T1000 (cell line): ENCODE measurements at places on chromosomes 11 and 22.

GRCh38 chr11:120324932-120325810 is at the start of gene TLCD5:
TLCD5 (plus strand) TSS chr11:120325299; CDS start chr11:120327442, 2,143 bp downstream.
- DNase-seq = no peak

DNA sequence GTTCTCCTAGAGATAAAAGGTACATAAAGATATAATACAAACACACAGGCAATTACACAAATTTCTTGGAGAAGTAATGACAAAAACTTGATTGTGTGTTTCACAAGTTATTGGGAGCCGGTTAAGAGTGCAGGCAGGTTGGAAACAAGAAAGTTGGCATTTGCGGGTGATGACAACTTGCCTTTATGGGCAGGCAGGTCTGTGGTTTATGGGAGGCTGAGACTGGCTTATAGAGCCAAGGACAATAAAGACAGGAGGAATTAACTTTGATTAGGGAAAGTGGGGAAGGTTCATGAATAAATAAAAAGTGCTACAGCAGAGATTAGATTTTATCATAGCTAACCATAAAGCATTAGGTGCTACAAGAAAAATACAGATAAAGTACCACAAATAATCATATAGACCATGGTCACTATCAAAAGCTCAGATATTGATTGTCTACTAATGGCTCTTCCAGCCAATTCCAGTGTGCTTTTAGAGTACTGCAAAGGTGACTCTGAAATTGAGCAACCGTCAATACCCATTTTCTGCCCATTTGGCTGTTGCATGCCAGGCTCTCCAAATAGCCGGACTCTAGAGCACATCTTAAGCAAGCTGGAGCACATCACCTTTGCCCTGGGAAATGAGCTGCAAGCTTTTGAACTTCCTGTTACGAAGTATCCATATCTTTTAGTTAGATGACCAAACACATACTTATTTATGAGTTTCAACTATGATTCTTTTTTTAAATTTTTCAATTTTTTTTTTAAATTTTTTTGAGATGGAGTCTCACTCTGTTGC is 33.9 kb upstream of the GAB2 start:
- DNase-seq = no peak

GRCh38 chr22:26367402-26368245 is 61.4 kb upstream of the ASPHD2 start:
- no peak for DNase-seq

- no peak for DNase-seq
These were observed 36.3 kb downstream of the PDE2A start for GRCh38 chr11:72637926-72638325.

GRCh38 chr11:102286292-102286691 is 31.0 kb upstream of the BIRC3 start:
- DNase-seq = no peak

DNA sequence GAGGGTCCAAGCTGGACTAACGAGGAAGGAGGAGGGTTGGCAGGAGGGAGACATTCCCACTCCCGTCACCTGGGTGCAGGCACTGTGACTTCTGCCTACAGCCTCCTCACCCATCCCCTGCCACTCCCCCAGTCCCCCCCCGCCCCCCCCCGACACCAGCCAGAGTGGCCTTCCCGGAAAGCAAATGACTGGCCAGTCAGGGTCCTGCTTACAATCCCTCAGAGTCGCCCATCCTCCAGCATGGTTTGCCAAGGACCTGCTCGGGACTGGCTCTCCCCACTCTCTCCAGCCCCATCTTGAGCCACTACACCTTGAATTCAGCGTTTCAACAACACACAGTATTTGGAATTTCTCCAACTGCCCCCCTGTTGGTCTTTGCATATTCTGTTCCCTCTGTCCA is 59.6 kb downstream of the THAP12 start:
- DNase-seq = no peak

DNA sequence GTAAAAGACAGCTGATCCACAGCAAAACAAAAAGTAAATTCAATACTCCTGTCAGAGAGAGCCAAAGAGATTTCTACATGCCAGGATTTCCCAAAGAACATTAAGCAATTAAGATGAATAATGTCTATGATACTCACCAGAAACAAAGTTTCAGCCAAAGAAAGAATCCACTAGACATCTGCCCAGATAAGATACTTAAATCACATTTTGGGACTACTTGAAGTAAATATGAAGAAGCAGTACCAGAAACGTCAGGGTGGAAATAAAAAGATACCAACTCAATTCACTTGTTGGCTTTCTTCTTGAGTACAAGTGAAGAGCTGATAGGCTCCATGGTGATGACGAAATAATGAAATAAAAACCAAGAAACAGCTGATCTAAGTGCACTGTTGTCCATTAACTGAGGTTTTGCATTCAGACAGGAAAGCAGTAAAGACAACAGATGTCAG is 31.6 kb upstream of the ARHGAP32 start:
- no peak for DNase-seq

GRCh38 chr22:30573594-30574094 is 821 bp downstream of the GAL3ST1 start:
- DNase-seq = no peak

DNA sequence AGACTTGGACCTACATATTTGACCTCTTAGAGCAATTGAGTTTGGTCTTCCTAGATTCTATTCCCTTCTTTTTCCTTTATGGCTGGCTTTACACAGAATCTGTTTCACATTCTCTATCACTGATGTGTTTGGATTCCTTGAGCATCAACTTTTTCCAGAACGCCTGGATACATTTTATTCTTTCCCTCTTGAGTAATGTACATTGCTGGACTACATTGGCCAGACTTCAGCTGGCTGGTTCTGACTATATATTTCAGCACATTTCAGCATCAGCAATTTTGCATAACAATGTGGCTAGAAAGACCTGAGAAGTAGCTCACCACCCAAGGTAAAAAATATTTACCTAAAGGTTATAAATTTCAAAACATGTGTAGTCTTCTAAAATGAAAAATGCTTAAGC is 2198.2 kb upstream of the RAG2 start:
- DNase-seq = no peak

DNA sequence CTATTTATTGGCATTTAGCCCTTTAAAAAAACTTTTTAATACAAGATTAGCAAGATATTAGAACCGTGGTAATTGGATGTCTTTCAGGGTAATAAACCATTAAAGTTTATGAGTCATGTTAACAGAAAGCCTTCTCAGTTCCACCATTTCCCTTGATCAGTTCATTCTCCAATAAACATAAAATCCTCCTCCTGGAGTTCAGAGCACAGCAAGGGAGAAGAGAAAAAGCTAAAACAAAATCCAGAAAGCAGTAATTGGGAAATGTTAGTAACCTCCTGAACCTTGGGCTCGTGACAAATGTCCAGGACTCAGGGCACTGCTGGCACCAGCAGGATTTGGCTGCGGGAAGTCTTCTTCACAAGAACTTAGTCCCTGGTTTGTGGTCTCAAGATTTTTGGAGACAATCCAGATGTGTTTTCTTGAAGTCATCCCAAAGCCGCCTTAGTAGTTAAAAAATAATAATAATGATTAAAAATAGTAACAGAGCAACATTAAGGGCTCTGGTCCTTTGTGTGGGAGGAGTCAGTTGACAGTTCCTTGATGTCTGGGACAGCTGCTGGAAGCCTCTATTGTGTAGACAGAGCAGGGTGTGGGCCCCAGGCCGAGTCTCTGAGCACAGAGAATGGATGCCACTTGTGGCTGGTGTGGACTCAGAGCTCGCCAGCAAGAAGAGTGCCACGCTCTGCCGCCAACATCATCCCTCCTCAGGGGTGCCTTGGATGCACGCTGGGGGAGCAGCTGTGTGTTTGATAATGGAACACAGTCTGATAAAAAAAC is 43.4 kb upstream of the PITPNB start:
- no peak for DNase-seq

- DNase-seq = no peak
These were observed 47.2 kb downstream of the BLID start for GRCh38 chr11:122068837-122069236.

GRCh38 chr22:22085702-22086500 is 103.3 kb upstream of the TOP3B start:
- DNase-seq = no peak

GRCh38 chr22:41127451-41127850 is 35.1 kb downstream of the EP300 start:
- no peak for DNase-seq

DNA sequence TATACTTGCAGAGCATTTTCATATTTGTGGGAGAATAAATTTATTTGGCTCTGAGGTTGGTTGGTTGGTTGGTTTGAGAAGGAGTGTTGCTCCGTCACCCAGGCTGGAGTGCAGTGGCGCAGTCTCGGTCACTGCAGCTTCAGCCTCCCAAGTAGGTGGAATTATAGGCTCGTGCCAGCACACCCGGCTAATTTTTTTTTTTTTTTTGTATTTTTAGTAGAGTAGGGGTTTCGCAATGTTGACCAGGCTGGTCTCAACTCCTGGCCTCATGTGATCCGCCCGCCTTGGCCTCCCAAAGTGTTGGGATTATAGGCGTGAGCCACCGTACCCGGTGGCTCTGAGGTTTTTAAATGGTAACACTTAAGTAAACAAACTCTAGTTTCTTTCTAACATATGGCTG is 161.1 kb downstream of the TEAD1 start:
- no peak for DNase-seq

GRCh38 chr22:19353363-19354131 is 62.0 kb upstream of the CLTCL1 start:
- no peak for DNase-seq

GRCh38 chr22:21937041-21937820 is 15.4 kb downstream of the PPM1F start:
- no peak for DNase-seq

GRCh38 chr11:111449696-111450479 is 62.3 kb downstream of the BTG4 start:
- DNase-seq = no peak

DNA sequence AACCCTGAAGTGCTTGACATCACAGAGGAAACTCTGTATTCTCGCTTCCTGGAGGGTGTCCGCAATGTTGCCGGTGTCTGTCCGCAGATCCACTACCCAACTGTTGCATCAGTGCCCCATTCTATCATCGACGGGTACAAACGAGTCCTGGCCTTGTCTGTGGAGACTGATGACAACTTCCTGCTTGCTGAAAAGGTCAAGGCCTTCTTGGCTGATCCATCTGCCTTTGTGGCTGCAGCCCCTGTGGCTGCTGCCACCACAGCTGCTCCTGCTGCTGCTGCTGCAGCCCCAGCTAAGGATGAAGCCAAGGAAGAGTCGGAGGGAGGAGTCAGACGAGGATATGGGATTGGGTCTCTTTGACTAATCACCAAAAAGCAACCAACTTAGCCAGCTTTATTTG is 42.9 kb upstream of the DAGLA start:
- DNase-seq = no peak

- DNase-seq = no peak
These were observed 18.6 kb downstream of the ARHGAP1 start for GRCh38 chr11:46681814-46682213.

- DNase-seq = peak; percentile 63
These were observed 380.1 kb upstream of the SYN3 start for GRCh38 chr22:33438273-33438672.

GRCh38 chr11:126603486-126603885 is 248.0 kb downstream of the ST3GAL4 start:
- DNase-seq = no peak

DNA sequence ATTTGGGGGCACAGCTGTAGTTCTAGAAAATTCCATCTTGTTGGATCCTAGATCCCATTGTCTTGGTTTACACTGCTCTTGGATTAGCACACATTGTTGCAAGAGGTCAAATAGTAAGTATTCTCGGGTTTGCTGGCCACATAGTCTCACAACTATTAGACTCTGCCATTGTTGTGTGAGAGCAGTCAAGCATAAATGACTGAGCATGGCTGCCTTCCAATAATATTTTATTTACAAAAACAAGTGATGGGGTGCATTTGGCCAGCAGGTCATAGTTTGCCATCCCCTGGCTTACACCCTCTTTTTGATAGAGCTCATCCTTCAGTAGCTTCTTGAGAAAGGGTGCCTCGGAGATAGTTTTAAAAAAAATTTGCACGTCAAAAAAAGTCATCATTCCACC is 77.9 kb upstream of the ALX4 start:
- no peak for DNase-seq

DNA sequence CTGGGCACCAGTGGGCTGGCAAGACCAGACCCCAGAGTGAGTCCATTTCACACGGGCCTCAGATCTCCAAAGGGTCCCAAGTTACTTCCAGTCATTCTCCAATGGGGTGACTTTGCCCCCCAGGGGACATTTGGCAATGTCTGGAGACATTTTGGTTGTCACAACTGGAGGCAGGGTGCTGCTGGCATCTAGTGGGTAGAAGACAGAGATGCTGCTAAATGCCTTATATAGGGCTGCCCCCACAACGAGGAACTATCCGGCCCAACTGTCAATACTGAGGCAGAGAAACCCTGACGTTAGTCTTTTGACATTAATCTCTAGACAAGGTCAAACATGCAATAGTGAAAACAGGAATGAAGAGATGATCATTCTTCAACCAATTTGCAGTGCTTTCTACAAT is 6.4 kb downstream of the RTN4RL2 start:
- DNase-seq = no peak

- DNase-seq = no peak
These were observed 1156.9 kb downstream of the BRD1 start for GRCh38 chr22:48670731-48671130.

GRCh38 chr11:120471131-120471530 is 40.4 kb upstream of the GRIK4 start:
- DNase-seq = no peak

DNA sequence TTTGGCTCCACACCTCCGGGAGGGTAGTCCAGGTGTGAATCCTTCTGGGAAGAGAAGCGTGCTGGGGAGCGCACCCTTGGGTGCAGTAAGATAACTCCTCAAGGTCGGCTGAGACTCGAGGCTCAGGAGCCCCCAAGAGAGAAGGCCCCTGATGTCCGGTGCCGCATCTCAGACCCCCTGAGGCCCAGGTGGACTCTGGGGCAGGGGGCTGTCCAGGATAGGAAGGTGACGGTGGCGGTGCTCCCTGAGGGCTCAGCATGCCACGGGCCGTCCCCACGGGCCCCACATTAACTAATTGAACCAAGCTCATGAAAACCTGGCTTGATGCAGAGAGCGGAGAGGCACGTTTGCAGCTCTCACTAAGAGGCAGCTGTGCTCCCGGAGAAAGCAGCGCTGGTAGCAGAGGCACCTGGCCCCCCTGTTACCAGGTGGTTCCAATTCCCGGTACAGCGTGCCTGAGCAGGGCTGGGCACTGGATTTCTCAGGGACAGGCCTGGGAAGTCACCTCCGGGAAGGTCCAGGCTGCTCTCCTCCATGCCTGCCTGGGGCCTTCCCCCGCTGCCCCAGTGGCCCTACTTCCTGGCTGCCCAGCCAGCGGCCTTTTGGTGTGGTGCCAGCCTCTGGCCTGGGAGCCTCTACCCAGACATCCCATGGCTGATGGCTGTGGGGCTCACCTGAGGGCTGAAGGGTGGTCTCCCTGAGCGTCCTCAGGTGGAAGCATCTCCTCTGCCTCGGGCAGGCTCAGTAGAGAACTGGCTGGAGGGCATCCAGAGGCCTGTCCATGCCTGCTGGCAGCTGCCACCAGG is 1.1 kb downstream of the KCNQ1 start:
- DNase-seq = no peak

DNA sequence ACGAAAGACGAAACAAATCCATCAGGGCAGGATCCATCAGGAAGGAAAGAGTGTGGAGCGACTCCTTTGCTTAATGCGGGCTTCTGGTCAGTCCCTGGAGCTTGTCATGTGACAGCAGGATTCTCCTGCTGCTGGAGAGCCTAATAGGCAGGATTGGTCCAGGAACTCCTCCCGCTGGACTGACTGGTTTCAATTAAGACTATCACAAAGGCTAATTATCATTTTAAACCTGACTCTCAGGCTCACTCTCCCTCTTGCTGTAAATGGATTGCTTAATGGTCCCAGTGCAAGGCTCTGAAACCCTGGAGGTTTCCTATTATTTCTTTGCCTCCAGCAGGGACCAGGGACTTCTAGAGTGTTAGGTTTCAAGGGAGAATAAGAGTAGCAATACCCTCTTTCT is 493.8 kb downstream of the NTM start:
- no peak for DNase-seq

- no peak for DNase-seq
These were observed 293.7 kb downstream of the DDX10 start for GRCh38 chr11:108958368-108959104.
